LHCN-M2 (cell line): ENCODE measurements at places on chromosomes 12 and 14. TPM values are rescaled to one million over a fixed set of nuclear protein-coding genes. Genes with fewer than 3 reads are reported as not detected.

- peak; percentile 82 for DNase-seq
These were observed 44.0 kb upstream of the REP15 start for GRCh38 chr12:27652174-27652763.

TMEM119 gene
- 0.80 and 1.9 TPM in 2 replicates for total RNA-seq

DNA sequence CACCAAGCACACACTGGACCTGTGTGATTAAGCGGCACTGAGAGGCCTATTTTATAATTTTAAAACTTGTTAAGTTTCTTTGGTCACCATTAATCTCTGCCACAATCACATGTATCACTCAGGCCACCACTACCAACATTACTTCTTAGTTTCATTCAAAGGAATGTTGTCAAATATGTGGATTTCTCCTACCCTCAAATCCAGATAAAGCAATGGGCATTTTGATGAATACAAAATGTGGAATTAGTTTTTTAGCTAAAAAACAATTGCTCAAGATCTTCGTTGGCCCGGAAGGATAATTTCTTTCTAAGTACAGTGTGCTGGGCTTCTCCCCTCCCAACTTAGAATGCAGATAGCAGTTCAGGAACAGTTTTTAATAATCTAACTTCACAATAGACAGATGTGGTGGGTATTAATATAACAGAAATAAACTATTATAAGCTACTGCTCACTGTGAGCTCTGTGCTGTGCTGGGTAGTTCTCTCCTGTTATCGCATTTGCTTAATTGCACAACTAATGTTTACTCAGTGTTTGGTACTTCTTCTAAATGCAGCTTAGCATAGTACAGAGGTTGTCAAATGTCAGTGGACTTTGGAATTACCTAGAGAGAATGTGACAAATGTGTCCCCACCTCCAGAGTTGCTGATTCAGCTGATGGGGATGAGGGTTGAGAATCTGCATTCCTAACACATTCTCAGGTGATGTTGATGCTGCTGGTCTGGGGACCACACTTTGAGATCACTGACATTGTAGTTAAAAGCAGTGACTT lies 266.7 kb upstream of the AMIGO2 start:
- DNase-seq = no peak

DNA sequence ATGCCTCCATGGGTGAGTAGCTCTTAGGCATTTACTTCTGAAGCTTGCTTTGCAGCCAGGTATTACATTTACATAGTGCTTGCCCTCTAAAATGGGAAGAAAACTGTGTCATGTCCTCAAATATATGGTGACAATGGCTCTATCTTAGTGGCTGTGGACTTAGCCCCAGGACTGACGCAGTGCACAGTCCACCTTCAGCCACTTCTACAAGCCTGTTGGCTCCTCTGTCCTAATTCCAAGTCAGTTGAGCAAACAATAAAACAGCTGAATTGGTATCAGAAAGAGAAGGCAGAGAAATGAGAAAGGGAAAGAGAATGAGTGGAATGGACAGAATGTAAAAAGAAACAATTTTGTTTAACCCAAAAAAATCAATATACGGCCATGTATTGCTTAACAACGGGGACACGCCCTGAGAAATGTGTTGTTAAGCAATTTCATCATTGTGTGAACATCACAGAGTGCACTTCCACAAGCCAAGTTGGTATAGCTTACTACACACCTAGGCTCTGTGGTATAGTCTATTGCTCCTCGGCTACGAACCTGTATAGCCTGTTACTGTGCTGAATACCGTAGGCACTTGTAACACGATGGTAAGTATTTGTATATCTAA lies 93.5 kb downstream of the GRIN2B start:
- DNase-seq = no peak

DNA sequence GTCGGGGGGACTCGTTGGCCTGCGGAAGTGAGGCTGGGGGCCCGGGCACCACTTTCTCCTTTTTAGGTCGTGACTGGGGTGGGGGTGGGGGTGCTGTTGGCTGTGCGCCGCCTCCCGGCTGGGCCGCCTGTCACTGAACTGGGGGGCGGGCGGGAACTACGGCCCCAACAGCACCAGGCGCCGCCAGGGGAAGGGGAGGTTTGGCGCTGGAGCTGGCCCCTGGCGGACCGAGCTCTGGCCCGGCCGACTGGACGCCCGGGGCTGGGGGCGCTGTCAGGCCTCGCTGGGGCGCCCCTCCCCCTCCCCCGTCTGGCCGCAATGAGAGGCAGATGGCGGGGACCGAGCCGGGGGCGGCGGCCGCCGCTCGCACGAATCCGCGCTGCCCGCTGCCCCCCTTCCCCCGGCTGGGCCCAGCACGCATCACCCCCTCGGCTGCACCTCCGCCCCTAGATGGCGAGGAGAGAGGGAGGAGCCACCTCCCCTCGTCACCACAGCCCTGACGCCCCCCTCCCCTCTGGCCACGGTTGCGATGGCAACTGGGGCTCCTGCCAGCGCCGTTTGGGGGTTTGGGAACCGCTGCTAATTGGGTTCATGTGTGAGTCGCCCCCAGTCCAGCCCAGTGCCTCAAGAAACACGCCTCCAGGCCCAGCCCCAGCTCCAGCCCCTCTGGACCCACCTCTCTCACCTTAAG lies 723 bp downstream of the NFATC4 start:
- peak; percentile 31 for DNase-seq

- DNase-seq = no peak
These were observed 337.5 kb downstream of the CCDC91 start for GRCh38 chr12:28527631-28528249.

CACNA2D4 gene
- not detected in 2 replicates for total RNA-seq

DNA sequence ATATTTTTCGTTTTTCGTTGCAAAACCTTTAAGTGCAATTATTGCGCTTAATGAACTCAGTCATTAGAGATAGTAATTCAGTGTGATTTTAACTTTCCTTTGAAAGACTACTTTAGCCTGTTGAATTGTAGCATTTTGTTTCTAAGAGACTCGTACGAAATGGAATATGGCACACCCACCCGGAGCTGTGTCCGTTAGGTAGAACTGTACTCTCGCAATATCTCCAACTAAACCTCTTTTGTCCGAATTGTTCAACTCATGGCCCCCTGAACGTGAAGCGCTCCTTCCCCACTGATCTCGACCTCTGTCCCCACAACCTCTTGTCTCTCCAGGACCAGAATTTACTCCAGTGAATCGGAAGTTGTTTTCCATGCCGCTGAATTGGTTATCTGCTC lies 800 bp downstream of the PCNX4 start:
- DNase-seq = peak; percentile 26

- no peak for DNase-seq
These were observed 26.8 kb upstream of the C14orf180 start for GRCh38 chr14:104552738-104553125.

DNA sequence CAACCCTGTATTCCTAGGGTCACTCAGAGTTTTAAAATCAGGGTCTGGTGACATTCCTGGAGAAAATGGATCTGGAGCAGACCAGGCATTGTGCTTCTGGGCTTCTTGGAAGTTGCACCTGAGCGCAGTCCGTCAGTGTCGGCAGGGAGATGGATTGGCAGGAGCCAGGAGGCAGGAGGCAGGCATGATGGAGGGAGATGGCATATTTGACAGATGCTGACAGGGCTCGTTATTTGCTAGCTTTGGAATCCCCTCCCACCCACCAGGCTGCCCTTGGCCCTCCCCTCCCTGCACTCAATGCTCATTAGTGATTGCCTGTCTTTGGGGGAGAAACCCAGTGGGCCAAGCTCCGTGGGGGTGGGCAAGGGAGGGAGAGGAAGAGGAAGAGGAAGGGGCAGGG lies 4.7 kb downstream of the CISTR start:
- DNase-seq = no peak

- DNase-seq = peak; percentile 90
These were observed 68.3 kb downstream of the DERA start for GRCh38 chr12:15979096-15980092.

SYCP3 gene
- total RNA-seq = 0.34 TPM in 1 of 2 replicates, not detected in the other

DNA sequence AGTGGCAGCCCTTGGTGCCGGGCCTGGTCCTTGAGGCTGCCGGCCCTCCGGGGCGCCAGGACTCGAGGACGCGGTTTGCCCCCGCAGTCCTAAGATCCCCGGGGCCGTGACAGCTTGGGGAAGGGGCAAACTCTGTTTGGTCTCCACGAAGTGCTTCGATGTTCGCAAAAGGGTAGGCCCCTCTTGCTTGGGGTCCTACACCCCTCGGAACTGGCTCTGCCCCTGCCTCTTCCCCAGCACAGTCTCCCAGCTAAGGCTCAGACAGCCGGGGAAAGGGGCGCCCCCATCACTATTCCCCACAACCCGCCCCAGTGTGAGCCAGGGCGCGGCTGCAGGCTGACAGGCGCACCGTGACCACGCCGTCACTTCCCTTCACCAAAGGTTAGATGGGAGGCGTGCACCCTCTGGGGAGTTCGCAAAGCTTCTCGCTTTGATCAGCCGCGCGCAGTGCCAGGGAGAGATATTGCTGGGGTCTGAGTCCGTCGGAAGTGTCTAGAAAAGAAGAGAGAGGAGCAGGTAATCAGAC lies 7.2 kb upstream of the OTX2 start:
- DNase-seq = no peak

ACOT6 gene
- total RNA-seq = not detected in 2 replicates

IL23A gene
- total RNA-seq = 0.29 TPM in 1 of 2 replicates, not detected in the other

DNA sequence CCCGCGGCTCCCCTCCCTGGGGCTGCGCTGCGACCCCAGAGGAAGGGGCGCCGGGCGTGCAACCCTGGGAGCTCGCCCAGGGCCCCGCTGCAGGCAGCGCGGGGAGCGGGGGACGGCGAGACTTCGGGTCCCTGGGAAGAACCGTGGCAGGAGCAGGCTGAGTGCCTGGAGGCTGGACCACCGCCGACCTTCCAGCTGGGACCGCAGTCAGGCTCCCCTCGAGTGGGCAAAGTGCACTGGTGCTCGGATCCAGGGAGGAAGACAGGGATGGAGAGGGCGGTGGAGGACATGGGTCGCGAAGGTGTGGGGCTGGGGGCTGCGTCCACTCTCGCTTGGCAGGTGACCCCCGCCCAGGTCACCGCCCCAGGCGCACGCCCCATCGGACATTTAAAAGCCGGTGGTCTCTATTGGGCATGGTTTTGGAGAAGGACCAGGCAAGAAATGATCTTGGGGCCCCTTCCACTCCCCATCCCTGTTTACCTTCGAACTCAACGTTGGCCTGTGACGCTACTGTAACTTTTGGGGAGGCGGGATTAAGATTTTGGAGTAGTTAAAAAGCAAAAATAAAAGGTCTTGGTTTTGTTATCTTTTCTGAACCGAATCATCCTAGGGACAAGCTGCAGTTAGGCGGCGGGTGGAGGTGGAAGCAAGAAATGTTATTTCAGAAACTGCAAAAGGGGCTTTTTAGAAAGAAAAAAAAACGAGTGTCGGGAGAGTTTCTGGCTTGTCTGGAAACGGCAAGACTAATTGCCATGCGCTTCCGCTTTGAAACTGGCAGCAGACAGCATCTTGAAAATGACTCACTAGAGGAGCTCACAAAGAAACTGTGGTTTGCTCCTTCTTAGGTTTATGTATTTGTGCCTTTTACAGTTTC lies 1.0 kb downstream of the ELK3 start:
- DNase-seq = peak; percentile 82

- no peak for DNase-seq
These were observed 17.8 kb downstream of the HDAC7 start for GRCh38 chr12:47801904-47802246.

- no peak for DNase-seq
These were observed 16.7 kb downstream of the SLC7A7 start for GRCh38 chr14:22798528-22798927.

- DNase-seq = peak; percentile 34
These were observed 29.4 kb upstream of the ETFBKMT start for GRCh38 chr12:31629756-31630732.

DNA sequence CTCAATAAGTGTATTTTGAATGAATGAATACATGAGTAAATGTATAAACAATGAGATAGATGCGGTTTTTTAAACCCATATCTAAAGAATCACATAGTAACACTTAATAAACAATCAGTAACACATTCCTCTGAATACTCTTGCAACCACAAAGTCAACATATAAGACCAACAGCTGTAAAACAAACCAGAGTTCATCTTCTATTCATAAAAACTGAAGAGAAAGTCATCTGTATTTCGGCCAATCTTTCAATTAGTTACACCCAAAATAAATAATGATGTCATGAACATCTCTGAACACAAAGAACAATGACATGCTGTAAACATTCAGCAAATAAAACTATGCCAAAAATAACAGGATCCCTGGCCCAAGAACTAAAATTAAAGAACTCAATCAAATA lies 47.2 kb downstream of the ARMH4 start:
- peak; percentile 75 for DNase-seq

DNA sequence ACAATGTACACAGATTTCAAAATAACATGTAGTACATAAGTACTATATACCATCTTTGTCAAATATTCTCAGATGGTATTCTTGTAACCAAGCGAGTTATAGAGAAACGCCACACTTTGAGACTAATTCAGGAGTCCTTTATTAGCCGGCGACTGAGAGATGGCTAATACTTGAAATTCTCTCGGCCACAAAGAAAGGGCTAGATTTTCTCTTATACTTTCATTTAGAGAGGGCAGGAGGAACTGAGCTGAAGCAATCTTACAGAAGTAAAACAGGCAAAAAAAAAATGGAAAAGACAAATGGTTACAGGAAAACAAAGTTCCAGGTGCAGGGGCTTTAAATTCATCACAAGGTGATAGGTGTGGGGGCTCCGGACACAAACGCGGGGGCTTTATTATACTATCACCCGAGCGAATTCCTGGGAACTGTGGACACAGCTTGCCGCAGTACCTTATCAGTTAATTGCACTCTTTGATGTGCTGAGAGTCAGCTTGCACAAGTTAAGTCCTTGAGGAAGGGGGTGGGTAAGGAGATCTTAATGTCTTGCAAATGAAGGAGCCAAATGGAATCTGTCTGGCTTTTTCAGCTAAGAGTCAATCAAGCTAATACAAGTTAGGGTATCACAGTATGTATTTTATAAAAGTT lies 382.3 kb downstream of the KCNH5 start:
- DNase-seq = no peak

- DNase-seq = no peak
These were observed 1.6 kb upstream of the SYNDIG1L start for GRCh38 chr14:74427651-74428050.

DNA sequence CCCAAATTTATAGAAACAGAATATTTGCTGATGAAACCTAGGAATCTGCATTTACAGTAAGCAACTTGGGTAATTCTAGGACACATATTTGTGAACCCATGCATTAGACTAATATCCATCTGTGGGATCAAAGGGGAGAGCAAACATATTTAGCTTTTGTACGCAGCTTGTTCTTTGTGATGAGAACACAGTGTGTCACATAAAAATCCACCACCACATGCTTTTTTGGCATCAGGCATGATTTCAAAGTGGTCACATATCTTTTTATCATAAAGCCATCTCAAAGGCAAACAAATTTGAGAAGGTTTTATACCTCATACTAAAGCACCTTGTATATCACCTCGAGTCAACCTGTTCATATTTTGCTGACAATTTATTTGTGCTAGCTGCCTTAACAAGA lies 15.7 kb downstream of the DNAL1 start:
- DNase-seq = peak; percentile 16
